Skin of body (tissue), 3 donors: ENCODE measurements at places on chromosomes 2 and 18. TPM values are rescaled to one million over a fixed set of nuclear protein-coding genes. Genes with fewer than 3 reads are reported as not detected.

DNA sequence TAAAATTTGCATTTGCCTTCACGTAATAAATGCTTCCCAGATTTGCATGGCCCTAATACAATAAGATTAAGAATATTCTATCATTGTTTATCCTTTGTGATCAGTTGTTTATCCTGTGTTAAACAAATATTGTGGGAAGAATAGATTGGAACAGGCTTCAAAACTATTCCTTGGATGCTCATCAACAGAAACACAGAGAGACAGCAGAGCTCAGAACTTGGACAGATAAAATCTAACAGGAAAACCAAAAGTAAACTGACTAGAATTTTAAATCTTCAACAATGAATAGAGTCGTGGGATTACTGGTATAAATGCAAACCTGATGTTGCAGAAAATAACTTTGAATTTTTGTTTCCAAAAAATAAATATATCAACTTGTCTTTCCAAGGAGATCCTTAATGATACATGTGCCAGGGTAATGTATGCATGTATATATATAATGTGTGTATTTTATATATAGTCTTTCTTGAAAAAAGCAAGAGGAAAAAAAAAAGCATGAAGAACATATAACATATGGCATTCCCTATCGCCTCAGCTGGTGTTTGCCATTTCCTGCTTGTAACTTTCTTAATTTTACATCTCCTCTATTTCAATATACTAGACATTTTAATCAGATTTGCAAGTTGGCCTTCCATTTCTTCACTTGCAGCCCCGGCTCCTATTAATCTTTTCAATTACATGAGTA is 59.9 kb upstream of the TANK start:
- DNase-seq, result peak; percentile 33

CBLN2 gene
- total RNA-seq, result 2.0 TPM

LGALSL gene
- total RNA-seq, result 46.4 TPM

DNA sequence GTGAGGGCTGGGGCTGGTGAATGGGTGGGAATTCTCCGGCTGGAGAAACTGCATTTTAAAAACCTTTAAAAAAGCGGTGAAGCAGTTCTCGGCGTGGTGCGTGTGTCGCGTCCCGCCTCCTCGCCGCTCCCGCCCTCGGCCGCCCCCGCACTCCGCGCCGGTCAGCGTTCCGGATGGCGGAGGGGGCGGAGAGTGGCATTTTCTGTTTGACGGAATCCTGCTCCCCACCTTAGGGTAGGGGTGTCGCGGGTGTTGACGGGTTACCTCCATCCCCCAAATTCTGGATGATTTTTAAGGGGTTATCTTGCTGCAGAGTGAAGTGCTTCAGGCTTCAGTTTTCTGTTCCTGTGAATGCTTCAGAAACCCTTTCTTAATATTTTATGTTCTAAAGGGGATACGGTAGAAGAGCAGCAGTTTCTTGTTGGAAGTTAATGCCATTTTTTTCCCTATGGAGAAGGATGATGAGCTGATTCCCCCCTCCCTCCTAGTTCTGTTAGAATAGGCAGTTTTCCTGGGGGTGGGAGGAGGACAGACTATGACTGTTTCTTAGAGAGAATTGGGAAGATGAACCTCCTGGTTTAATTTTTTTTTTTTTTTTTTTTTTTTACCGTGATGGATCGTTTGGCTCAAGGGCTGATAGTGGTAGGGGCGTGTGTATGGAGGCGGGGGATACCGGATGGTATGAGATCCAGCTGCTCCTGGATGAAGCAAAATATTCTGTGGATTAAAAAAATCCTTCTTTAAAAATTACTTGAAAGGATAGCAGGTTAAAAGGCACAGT is 756 bp downstream of the ABI2 start:
- DNase-seq, result no peak

GRCh38 chr2:46847185-46847710 is 68.4 kb downstream of the MCFD2 start:
- peak; percentile 89 for DNase-seq

DNA sequence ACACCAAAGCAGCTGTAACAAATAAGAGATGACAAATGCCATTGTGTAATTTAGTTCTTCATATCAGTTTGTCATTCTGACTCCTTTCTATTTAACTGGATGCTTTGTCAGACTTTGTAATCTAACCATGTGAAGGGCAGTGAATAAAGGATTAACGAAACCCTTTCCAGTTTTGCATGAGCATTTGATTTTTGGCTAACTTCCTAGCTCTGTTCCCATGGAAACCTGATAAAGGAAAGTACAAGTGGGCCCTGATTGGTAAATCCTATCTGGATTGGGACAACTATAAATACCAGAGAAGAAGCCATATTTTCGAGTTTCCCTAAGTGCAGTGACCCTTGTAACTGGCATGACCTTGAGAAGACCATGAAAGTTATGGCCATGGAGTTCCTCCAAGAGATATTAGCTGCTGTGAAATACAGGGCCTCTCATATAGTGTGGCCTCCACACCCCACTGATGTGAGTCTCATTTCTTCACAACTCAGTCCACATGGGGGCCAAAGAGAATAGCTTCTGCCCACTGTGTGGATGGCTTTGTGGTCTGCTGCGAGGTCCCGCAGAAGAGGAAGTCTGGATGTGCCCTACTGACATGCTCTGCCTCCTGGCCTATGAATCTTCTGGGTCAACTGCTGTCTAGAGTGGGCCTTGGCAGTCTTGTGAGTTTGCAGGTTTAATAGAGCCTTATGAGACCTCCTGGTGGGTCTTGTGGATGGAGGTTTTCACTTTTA is 38.2 kb upstream of the CYP1B1 start:
- no peak for DNase-seq

DNA sequence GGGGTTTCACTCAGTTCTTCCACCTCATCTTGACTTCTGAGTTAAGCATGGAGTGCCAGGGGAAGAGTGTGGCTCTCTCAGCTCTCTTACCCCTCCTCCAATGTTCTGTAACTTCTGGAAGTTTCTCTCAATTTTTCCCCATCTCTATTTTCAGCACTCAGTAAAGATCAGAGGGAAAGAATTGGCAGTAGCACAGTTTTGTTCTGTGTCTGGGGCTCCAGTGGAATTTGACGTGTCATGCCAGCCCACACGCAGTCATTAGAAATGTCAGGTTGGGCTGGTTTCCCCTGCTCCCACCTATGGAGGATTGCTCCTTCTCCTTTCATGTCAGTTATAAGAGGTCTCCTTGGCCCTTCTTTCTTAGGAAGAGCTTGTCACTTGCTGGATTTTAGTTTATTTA is 104.6 kb upstream of the COL3A1 start:
- DNase-seq, result no peak

DNA sequence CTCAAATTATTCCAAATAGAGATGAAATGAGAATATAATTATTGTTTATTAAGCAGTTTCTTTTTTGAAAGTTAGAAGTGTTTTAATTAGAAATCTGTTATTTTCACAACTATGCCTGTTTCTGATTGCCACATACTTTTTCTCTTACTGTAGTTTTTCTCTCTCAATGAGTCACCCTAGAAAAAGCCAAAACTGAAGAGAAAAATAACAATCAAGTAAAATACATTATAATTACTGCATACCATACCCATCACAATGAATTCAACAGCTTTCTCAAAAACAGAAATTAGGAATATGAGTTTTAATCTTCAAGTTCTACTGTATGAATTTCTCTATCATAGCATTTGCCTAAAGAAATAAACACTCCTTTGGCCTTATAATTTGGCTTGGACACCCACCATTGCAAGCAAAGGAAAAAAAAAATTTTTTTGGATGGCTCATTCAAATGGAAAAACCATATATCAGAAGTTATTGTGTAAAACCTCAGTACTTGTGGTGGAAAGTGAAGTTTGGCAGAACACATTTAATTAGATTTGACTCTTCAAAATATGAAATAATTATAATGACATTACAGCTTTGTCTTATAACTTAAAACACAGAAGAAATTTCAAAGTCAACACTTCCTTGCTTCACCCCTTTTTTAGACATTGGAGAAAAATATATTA is 138.5 kb downstream of the DYM start:
- peak; percentile 9 for DNase-seq

DSG2 gene
- 23.3 TPM for total RNA-seq

GCG gene
- not detected for total RNA-seq

DNA sequence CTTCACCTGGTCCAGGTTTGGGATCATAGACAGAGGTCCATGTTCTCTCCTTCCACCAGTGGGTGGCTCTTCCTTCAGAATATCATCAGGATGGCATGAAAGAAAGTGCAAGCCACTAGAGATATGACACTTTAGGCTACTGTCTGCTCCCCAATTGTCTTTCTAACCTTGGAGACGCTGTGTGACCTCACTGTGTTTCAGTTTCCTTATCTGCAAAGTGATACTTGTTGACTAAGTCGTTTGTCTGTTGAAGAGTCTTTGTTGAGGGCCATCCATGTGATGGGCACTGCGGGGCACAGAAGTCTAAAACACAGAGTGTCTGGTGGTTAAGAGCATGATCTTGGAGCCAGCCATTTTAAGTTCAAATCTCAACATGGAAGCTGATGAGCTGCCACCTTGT is 259.9 kb upstream of the THSD7B start:
- no peak for DNase-seq

DNA sequence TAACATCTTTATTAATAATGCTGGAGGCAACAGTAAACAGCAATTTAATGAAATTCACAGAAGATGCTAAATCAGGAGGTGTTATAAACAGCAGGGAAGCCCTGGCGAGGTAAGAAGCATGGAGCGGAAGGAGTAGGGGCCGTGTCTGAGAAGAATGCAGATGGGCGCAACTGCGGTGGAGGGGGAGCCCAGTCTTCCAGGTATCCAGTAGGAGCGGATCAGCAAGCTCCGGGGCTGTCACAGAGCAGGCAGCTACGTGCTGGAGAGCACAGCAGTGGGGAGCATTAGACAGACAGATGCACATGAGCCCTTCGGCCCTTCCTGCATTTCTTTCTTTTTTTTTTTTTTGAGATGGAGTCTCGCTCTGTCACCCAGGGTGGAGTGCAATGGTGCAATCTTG is 82.3 kb downstream of the SH3RF3 start:
- DNase-seq, result no peak

FAP gene
- total RNA-seq, result 64.6 TPM

GRCh38 chr18:66662632-66663031 is 58.7 kb upstream of the CDH19 start:
- no peak for DNase-seq

ITPRIPL1 gene
- 6.1 TPM for total RNA-seq

GRCh38 chr2:239726091-239726591 is 299.0 kb downstream of the NDUFA10 start:
- no peak for DNase-seq

DNA sequence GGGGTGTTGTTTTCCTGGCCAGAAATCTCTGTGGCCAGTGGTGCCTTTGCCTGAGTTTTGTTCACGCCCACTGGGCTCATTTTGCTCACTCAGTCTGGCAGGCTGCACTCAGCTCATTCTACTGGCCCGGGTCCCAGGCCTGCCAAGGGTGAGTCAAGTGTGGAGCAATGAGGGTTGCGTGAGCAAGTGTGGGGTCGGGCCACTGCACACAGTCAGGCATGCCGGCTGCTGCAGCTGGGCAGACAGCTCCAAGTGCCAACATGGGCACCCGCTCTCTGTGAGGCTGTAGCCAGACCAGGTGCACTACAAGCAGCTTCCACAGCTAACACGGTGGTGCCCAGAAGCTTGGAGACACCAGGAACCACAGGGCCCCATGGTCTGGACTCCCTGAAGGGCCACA is 801.1 kb upstream of the RAB6C start:
- DNase-seq, result no peak

- DNase-seq, result no peak
These were observed 365.5 kb upstream of the ACVR2A start for GRCh38 chr2:147479358-147479757.

DNA sequence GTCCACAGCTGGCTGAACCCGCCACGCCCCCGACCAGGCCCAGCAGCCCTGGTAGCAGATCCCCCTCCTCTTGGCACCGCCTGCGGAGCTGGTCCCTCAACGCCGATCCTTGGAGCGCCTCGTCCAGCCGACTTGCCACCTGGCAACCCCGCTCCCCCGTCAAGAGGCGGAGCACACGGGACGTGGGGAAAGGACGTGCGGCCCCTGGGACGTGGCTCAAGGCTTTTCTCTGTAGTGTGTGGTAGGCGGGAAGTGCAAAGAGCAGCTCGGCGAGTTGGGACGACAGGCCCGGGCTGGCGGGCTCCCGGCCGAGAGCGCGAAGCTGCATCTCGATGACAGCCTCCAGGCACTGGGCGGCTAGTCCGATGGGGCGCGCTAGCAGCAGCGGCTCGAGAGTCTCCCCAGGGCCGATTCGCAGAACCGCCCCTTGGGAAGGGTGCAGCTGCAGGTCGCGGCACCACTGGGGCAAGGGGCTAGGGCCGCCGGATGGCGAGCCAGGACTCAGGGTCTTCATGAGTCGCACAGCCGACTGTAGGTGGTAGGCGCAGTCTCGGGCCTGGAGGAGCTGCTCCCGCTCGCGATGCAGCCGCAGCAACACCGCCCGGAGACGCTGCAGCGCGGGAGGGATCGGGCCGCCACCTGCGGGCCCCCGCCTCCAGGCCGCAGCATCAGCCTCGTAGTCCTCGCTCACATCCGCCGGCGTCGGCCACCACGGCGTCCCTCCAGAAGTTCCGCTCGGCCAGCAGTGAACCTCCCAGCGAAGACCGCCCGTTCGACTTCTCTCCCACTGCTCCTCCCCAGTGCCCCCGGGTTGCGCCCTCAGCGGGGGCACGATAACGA is 617 bp downstream of the CCDC142 start:
- no peak for DNase-seq

- no peak for DNase-seq
These were observed 1.5 kb downstream of the GAREM1 start for GRCh38 chr18:32469190-32469651.

GRCh38 chr2:56624181-56624580 is 440.4 kb downstream of the CCDC85A start:
- no peak for DNase-seq

DNA sequence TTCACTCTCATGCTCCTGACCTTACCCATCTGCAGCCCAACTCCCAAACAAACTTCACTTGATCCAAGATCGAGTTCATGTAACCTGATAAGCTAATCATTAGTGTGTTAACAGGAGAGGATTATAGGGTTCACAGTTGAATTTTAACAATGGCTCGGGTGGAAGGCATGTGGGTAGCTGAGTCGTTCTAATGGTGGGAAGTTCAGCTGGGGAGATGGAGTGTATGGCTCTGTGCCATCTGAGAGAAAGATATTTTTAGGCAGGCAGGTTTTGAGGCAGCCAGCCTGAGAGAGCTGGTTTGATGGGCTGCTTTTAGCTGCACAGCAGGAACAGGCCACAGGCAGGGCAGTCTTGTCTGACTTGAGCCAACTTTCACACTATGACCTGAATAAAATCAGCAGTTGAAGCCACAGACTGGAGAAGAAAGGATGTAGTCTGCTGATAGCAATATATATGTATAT is 17.7 kb upstream of the NFE2L2 start:
- no peak for DNase-seq

TTC31 gene
- total RNA-seq, result 10.5 TPM

TUBA4B gene
- not detected for total RNA-seq

DNA sequence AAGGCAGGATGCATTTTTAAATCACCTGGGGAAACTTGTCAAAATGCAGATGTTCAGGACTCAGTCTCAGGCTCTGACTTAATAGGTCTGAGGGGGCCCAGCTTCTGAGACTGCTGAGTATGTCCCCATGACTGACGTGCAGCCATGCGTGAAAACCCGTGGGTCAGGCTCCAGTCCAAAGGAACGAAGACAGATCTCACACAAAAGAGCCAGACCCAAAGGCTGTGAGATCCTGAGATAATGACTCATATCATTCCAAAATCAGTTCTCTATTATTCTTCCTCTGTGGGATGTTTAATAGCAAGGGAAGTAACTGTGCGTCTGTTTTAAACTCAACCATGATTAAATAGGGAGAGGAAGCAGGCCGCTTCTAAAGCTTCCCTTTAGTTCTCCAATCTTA is 107.4 kb upstream of the ACAA2 start:
- no peak for DNase-seq
